ENCODE measurements at places on chromosomes 11 and 22.

- no peak for DNase-seq
Observed at GRCh38 chr22:29509815-29510214, 29.8 kb downstream of the NEFH start.

GRCh38 chr11:129574431-129574830, 198.8 kb downstream of the BARX2 start:
- DNase-seq: no peak

DNA sequence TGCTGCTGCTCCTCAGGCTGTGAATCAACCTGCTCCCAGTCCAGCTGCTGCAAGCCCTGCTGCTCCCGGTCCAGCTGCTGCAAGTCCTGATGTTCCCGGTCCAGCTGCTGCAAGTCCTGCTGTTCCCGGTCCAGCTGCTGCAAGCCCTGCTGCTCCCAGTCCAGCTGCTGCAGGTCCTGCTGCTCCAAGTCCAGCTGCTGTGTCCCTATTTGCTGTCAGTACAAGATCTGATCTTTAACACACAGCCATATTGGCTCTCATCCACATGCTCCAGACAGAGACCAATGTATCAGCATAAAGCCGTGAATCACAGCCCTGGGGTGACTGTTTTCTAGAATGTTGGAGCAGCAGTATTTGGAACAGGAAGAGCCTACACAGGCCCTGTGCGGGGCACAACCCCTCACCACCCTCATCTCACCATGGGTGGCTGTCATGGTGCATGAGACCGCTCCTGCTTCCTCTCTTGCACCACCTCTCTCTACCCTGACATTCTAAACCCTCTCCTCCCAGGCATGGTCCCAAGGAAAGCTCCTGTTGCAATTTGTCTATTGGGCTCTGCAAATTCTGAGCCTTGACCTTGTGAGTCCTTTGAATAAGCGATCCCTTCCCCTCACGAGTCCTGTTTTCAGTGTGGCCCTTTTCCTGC, 3.5 kb downstream of the KRTAP5-10 start:
- DNase-seq: no peak

- no peak for DNase-seq
Observed at GRCh38 chr11:122285070-122285988, 169.3 kb upstream of the BLID start.

DNA sequence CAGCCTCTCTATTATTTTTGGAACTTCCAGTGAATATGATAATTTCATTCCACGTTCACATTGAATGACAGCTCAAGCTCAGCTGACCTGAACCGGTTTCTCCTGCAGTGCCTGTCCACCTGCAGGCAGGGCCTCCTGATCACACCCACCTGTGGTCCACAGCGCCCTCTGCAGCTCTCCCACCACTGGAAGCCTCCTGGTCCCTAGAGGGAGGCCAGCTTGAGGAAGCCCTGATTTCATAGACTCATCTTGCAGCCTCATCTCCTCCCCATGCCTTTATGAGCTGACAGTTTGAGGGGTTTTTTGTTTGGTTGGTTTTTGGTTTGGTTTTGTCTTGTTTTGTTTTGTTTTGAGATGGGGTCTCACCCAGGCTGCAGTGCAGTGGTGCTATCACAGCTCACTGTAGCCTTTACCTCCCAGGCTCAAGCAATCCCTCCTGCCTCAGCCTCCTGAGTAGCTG, 29.9 kb upstream of the MALAT1 start:
- no peak for DNase-seq

GRCh38 chr11:64152841-64153691, 12.8 kb downstream of the MACROD1 start:
- DNase-seq: no peak

GRCh38 chr11:108994887-108995286, 330.0 kb downstream of the DDX10 start:
- no peak for DNase-seq

DNA sequence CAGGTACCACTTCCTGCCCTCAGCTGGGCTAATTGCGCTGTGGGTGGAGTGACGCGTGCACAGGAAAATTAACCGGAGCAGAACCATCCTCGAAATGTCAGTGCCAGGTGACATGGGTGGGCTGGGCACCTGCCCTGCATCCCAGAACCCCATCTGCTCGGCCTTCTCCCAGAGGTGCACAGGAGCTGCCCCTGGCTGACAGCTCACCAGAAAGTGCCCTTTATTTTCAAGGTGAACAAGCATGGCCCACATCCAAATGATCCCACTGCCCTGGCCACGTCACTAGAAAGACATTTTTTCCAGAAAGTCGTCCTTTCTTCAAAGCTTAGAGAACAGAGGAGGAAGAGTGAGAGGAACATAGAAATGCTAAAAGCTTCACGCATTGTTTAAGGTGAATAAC, 4.1 kb upstream of the ELFN2 start:
- DNase-seq: no peak

DNA sequence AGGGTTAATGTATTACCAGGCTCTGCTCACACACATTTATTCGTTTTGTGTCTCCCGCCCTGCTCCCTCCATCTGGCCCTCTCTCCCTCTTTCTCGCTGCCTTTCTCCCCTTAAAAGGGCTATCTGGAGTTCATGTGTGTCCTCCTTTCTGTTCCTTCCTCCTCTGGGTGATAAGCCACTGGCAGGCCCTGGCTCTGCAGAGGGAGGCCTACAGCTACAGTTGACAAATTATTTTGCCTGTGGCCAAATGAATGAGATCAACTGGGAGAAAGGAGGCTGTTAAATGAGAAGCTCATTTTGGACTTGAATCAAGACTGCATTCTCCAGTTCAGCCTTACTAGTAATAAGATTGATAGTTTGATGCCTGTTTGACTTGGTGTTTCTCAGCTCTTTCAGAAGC, 17.5 kb upstream of the OPCML start:
- DNase-seq: no peak

- DNase-seq: no peak
Observed at GRCh38 chr11:124113890-124114289, 1.4 kb upstream of the VWA5A start.

DNA sequence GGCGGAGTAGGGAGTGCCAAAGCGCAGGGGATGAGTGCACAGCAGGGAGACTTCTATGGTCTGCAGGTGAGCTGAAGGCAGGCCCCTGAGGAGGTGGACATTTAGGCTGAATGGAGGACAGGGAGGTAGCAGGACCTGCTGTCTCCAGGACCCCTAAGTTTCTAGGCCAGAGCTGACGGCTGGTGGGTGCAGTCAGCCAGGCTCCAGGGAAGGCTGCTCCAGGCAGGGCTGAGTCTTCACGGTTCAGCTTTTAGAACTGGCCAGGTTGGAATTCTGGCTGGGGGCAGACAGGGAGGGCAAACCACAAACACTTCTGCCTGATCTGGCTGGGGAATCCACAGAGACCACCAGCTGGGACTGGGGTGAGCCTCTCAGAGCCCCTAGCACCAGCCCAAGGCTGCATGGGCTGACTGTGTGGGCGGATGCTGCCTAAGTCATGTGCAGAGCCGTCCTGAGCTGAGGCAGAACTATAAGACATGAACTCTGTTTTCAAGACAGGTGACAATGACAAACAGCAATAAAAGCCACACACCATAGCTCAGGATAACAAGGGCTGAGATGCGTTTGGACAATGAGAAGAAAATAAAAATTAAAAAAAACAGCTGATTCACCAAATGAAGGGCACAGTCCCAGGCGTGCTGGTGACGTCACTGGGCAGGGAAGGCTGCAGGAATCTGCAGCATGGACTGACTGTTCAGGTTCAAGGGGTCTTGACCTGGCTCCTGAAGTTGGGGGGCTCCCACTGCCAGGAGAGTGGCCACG, 10.4 kb upstream of the MALAT1 start:
- DNase-seq: no peak

- no peak for DNase-seq
Observed at GRCh38 chr11:103651341-103651998, 385.0 kb upstream of the DDI1 start.

DNA sequence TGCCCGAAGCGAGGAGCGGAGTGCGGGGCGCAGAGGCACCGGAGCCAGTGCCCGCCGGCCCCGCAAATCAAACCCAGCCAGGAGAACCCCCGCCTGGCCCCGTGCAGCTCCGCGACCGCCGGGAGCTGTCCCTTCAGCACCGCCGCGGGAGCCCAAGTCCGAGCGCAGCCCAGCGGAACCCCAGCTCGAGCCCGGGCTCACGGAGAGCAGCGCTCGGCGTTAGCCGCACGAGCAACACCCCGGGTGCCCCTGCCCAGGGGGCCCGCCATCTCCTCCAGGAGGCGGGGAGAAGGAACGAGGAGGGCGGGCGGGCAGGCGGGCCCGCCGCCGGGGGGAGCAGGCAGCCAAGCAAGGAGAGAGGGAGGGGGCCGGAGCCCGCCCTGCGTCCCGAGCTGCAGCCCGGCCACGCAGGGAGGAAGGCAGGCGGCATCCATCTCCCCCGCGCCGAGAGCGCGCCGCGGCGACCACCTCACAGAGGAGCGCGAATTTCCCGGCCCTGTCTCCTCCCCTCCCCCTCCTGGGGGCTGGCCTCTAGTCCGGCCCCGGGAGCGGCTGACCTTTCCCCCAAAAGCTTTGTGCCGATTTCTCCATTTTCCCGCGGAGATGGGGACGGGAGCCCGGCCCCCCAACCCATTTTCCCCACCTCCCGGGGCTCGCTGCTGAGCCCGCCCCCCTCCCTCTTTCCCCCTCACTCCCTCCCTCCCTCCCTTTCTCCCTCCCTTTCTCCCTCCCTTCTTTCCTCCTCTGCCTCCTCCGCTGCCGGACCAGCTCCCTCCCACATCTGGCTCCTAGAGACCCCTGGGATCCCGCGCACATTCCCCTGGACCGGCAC, 621 bp downstream of the KCNC1 start:
- peak; percentile 59 for DNase-seq

DNA sequence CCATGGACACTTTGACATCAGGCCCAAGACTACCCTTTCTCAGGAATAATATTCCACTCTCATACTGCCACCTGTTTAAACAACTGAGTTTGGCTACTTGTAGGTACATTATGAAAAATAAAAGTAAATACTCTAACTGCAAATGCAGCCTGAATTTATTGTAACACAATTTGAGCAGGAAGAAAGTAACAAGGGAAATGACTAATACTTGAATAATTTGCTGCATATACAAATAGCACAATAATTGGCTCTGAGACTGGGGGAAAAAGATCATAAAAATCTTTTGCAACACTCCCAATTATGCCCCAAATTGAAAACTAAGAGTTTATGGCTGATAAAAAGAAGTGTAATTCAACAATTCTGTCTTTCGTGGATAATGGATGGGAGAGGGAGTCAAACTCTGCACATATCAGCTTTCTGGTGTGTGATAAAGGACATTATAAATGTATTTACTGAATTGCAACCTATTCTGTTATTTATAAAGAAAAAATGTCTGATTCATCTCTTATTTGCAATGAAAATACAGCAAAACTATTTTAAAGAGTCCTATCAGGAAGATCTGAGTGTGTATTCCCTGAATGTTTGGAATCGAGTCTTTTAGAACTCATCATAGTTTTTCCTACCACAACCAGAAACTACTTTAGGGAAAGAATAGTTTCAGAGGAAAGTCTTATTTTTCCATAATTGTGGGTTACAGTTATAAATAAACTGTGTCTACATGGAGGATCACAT, 359.0 kb downstream of the JRKL start:
- DNase-seq: no peak

DNA sequence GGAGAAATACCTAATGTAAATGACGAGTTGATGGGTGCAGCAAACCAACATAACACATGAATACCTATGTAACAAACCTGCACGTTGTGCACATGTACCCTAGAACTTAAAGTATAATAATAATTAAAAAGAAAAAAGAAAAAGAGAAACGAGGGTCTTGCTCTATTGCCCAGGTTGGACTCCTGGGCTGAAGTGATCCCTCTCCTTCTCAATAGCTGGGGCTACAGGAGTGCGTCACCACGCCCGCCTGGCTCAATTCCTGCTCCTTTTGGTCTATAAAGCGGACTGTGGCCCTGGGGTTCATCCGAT, 521 bp upstream of the PTS start:
- no peak for DNase-seq

DNA sequence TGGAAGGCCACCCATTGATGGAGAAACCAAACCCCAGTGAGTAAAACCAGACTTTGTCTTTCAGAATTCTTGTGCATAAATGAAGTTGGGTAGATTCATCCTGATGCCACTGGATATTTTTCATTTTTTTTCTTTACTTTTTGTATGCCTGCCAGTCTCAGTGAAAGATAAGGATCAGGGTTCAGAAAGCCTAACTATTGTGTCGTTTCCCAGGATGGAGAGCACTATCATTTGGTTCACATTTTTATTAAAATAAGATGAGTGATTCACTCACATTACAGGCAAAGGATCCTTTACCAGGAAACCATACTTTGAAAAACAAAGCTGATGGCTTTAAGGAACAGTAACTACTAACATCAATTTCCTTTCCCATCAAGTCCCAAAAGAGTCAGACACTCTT, 52.0 kb downstream of the ARFGAP2 start:
- no peak for DNase-seq

- no peak for DNase-seq
Observed at GRCh38 chr11:121106812-121107211, 5.8 kb downstream of the TECTA start.

GRCh38 chr11:9020916-9021315, 17.1 kb upstream of the NRIP3 start:
- no peak for DNase-seq

DNA sequence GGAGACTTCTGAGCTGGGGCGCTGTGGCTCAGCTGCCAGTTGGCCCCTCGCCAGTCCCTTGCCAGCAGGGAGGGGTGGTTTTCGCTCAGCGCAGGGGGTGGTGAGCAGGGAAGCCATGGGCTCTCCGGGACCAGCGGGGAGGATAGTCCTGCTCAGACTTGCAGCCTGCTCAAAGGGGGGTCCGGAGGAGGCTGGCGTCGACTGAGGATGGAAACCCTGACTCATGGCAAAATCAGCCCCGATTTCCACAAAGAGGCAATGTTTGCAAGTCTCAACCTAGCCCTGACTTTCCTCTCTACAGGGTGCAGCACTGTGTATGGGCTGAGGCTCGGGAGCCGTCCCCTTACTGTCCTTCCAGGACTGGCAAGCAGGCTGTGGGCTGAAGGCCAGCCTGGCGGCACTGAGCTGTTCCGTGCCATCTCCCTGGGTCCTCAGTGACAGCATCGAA, 35.1 kb downstream of the FBLN1 start:
- DNase-seq: peak; percentile 52

GRCh38 chr22:23220485-23221350, 40.4 kb downstream of the BCR start:
- DNase-seq: no peak

GRCh38 chr11:134226806-134227325, 2.4 kb downstream of the VPS26B start:
- no peak for DNase-seq

DNA sequence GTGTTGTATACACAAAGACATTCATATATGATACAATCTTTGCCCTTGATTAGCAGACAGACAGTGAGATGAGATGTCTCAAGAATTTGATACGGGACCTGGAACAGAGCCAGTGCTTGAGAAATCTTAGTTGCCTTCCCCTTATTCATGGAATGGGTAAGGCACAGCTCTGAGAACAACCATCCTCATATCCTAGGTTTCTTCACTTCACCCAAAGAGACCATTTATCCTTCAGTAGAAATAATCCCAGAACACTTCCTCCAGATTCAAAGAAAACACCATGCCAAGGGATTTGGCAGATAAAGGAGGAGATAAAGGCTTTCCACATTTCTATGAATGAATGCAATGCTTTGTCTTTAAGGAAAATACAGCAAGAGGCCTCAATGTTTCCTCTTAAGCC, 8.8 kb upstream of the IZUMO1R start:
- DNase-seq: no peak

- DNase-seq: no peak
Observed at GRCh38 chr11:47329431-47329986, 23.0 kb downstream of the MYBPC3 start.

- DNase-seq: no peak
Observed at GRCh38 chr22:31090217-31091085, 9.3 kb downstream of the SMTN start.
